Cortex of kidney (tissue), 1 donor: ENCODE measurements at places on chromosomes 1 and 21.

- no peak for DNase-seq
Measured at GRCh38 chr1:27658951-27659496, 13.0 kb downstream of the IFI6 start.

DNA sequence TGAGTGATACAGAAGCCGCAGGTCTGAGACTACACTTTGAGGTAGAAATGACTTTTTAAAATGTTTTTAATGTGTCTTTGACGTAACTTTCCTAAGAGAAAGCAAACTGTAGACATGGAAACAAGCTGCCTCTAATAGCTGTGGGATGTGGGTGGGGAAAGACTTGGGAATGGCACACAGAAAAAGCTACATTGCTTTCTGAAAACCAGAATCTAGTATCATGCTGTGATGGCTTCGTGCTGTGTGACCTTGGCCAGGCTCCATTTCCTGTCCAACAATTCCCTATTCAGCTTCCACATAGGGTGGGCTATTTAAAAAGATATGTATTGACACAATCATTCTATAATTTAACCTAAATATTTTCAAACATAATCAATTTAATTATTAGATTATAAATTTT is 909.1 kb downstream of the NCAM2 start:
- no peak for DNase-seq

DNA sequence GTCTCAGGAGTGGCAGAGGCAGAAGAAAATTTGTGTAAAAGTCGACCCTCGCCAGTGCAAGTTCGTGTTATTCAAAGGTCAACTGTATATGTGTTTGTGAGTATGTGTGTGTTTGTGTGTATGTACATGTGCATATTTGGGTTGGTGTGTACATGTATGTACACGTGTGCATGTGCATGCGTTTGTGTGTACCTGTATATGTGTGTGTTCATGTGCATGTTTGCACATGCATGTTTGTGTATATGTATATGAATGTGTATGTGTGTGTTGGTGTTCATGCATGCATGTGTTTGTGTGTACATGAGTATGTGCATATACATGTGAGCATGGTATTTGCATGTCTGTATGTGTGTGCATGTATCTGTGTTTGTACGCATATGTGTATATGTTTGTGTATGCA is 21.7 kb upstream of the TENT5C start:
- DNase-seq = no peak

DNA sequence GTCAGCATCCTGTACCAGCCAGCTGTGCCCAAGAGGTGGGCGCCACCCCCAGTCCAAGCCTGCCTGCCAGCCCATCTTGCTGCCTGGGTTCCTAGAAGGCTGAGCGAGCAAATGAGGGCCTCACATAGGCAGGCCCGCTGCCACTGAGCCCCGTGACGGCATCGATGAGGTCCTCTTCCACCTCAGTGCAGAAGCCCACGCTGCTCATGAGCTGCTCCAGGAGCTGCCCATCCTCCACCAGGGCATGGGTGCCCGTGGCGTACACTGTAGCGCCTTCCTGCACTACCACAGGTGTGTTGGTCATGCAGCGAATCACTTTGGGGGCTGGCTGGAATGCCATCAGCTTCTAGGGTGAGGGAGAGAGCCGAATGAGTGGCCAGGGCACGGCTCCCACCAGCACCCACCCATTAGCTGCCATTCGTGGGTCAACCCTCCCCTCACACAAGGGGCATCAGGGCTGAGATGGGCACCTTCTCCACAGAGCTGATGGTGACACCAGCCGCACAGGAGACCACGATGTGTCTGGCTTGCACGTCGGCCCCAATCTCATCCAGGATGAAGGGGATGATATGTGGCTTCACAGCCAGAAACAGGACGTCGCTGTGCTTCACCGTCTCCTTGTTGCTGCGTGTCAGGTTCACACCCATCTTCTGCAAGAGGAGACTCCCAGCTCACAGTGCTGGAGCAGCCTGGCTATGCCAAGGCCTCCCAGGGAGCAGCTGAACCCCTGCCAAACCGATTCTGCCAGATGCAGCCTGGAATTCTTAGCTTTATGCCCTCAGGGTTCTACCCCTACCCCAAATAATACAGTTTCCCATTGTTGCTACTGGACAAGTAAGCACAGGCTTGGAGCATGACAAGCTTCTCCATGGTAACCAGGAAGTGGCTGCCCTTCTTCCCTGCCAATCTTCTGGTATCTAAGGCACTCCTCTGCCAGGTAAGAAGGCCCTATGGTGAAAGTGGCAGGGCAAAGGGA is 2.0 kb downstream of the PYCR2 start:
- DNase-seq = no peak

GRCh38 chr1:3170561-3171453 is 101.8 kb downstream of the PRDM16 start:
- DNase-seq = no peak

- no peak for DNase-seq
Measured at GRCh38 chr1:200631375-200631774, 10.8 kb upstream of the KIF14 start.

- no peak for DNase-seq
Measured at GRCh38 chr1:29825941-29826415, 589.7 kb downstream of the PTPRU start.

DNA sequence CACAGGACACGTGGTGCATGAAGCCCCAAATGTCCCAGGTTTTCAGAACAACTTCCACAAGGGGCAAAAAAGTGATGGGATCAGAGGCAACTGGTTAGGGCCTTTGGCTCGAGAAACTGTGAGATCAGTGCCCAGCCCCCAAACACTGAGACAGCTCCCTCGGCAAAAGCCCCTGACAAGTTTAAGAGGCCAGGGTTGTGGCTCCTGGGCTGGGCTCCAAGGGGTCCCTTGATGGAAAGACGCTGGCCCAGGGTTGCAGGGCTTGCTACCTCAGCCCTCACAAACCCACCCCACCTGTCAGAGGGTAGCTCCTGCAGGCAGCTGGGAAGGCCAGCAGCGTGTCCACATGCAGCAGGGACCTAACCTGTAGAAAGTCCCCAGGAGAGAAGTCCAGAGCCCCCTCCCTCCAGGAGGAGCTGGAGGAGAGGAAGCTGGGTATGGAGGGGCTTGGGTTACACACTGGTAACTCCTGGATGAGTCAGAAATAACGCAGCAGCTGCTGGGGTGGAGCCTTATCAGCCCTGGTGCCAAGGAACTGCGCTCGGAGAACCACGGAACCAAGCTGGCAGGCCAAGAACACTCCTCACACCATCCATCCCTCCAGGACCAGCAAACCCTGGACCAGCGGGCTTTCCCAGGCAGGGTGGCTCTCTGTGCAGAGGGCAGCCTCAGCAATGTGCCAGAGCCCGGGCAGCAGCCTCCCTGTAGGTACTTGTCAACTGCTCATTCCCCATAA is 37.5 kb downstream of the CTNNBIP1 start:
- DNase-seq = no peak
